ENCODE measurements at places on chromosomes 11 and 22. TPM values are rescaled to one million over a fixed set of nuclear protein-coding genes. Genes with fewer than 3 reads are reported as not detected.

Gene SYCE3
- not detected for total RNA-seq

GRCh38 chr11:106708348-106708747 lies 309.9 kb downstream of the GUCY1A2 start:
- H3K27me3 ChIP-seq, result no peaks in the 10 kb centered on the region
- no peak for DNase-seq
- H3K36me3 ChIP-seq, result no peaks in the 10 kb centered on the region
- no peak overlapping the region for H3K4me3 ChIP-seq
- H3K27ac ChIP-seq, result no peak overlapping the region

DNA sequence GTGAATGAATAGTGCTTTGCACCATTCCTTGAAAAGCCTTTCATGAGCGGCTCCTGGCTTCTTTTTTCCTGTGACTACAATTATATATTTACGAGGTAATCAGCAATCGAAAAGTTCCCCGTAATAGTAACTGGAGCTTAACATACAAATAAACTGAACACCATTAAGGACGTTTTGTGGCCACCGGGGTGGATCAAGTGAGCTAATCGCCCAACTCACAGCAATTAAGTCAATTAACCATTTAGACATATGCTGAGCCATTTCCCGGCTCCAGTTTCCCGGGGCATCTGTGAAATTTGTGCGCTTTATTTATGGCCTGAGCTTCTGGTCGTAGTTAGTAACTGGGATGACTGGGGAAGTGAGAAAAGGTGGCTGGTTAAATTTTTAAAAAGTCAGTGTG lies 465.2 kb downstream of the MIAT start:
- DNase-seq, result no peak
- peaks cover 4% of the 10 kb centered on the region for H3K4me1 ChIP-seq
- H3K27me3 ChIP-seq, result peaks cover 41% of the 10 kb centered on the region
- no peaks in the 10 kb centered on the region for H3K36me3 ChIP-seq
- no peak overlapping the region for H3K4me3 ChIP-seq
- H3K27ac ChIP-seq, result no peak overlapping the region

DNA sequence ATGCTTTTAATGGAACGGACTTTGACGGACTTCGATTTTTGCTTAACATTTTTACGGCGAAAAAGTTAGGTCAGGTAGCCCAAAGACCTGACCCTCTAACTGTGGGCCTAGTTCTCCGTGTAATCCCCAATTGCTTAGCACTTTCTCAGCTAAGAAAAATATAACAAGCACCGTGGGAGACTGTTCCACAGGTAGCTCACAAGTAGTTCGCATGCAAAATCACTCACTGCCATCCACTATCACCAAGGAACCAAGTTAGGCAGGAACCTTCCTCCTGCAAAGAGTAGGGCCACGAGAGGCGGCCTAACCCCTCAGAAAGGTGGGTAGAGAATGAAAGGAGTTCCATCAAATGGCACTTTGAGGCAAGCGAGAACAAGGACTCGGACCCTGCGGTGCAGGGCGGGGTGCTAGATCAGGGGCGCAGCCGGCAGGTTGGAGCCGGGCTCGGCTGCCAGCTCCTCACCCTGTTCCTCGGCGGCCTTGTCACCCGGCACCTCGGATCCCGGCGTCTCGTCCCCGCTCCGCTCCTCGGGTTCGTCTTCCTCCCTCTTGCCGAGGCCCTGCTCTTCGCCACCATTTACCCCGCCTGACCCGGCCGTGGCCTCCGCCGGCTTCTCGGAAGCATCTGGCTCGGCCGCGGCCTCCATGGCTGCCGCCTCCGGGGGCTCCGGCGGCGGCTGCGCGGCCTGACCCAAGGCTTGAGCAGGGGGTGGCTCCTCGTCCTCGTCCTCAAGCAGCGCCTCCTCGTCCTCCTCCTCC lies 922 bp downstream of the HNRNPUL2 start:
- H3K27ac ChIP-seq, result peak overlapping the region; percentile 95
- no peak for DNase-seq
- peaks cover 36% of the 10 kb centered on the region for H3K36me3 ChIP-seq
- peaks cover 90% of the 10 kb centered on the region for H3K4me1 ChIP-seq
- peak overlapping the region; percentile 91 for H3K4me3 ChIP-seq
- H3K27me3 ChIP-seq, result no peaks in the 10 kb centered on the region

GRCh38 chr22:25566898-25567235 lies 2.4 kb downstream of the GRK3 start:
- no peak overlapping the region for H3K4me3 ChIP-seq
- H3K27ac ChIP-seq, result peak overlapping the region; percentile 23
- H3K27me3 ChIP-seq, result peaks cover 17% of the 10 kb centered on the region
- H3K4me1 ChIP-seq, result peaks cover 37% of the 10 kb centered on the region
- no peak for DNase-seq

GRCh38 chr11:95933594-95933993 lies 9.7 kb upstream of the MTMR2 start:
- H3K27me3 ChIP-seq, result no peaks in the 10 kb centered on the region
- H3K4me3 ChIP-seq, result no peak overlapping the region
- no peaks in the 10 kb centered on the region for H3K36me3 ChIP-seq
- H3K4me1 ChIP-seq, result no peaks in the 10 kb centered on the region

- peak overlapping the region; percentile 33 for H3K27ac ChIP-seq
- H3K36me3 ChIP-seq, result no peaks in the 10 kb centered on the region
- H3K4me3 ChIP-seq, result no peak overlapping the region
- peaks cover 14% of the 10 kb centered on the region for H3K4me1 ChIP-seq
- DNase-seq, result no peak
Observed at GRCh38 chr11:33912405-33913361, 20.8 kb upstream of the LMO2 start.

Gene ABCC8
- total RNA-seq, result 1.1 TPM

Gene VSTM5
- total RNA-seq, result not detected

DNA sequence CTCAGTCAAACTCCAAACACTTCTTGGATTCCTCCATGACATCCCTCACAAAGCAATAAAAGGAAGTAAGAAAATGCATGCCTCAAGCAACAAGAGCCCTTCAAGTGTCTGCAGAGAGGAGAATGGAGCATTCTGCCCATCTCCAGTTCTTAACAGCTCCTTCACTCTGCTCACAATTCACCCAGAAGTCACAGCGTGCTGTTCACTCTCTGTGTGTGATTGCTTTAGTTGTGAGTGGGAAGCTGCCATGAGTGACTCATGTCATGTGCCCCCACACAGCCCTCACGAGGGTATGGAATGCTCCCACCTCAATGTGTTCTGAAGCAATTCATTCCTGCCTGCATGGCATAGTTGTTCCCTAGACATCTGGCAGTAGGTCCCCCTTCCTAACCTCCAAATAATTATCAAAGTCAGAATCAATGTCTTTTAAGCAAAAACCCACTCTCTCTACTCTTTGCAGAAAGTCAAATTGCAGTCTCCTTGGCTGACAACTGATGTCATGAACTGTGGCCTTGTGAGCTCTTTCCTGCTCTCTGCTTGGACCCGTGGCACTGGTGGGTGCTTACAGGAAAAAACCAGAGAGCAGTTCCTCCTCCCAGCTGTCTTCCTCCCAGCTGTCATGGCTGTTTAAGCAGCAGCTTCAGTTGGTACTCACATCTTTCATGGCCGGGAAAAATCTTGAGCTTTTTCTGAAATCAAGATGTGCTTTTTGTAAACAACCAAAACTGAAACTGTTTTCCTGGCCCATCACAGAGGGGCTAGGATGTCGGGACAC lies 112.1 kb upstream of the SPON1 start:
- H3K4me3 ChIP-seq, result no peak overlapping the region
- peaks cover 62% of the 10 kb centered on the region for H3K27me3 ChIP-seq
- no peak for DNase-seq
- no peaks in the 10 kb centered on the region for H3K36me3 ChIP-seq

Gene UBTFL1
- total RNA-seq, result not detected

DNA sequence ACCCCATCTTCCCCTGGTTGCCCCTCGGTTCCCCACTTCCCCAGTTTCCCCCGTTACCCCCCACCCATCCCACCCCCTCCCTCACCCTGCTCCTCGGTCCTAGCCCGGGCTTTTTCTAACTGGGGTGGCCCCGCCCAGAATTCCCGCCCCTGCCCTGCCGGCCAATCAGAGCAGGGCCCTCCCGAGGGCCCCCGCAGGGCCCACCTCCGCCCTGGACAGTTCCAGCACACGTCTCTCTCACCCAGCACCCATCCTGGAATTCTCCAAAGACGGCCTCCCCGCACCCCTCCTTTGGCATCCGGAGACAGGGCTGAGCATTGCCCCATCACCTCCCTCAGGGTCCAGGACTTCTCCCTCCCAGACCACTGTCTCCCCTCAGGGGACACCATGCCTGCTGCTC lies at the start of gene H19:
TSS of gene H19 (minus strand) at position 88 of the 400 bp plus-strand sequence.
- no peaks in the 10 kb centered on the region for H3K36me3 ChIP-seq
- no peak within 1 kb of the TSS for H3K27ac ChIP-seq
- H3K4me1 ChIP-seq, result no peaks in the 10 kb centered on the region
- no peak for DNase-seq
- H3K27me3 ChIP-seq, result no peaks in the 10 kb centered on the region

Gene NPAS4
- total RNA-seq, result not detected

Gene PTPRCAP
- 0.60 TPM for total RNA-seq

GRCh38 chr22:36743591-36744412 lies 32.1 kb downstream of the IFT27 start:
- H3K4me1 ChIP-seq, result no peaks in the 10 kb centered on the region
- no peak overlapping the region for H3K4me3 ChIP-seq
- no peak for DNase-seq

DNA sequence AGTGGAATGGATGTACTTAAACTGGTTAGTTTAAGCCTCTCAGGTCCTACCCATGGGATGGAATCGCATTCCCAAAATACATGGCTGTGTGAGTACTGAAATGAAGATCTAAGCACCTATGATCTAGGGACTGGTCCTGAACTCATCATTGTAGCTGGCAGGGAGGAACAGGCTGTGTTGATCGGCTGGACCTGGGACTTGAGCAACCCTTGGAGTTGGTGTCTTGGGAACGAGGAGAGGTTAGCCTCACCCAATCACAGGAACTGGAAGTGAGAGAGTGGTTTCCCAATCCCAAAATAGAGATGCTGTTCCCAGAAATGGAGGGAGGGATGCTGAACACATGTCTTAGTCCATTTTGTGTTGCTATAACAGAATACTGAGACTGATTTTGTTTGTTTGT lies 16.4 kb upstream of the ASCC2 start:
- no peak for DNase-seq
- H3K27me3 ChIP-seq, result no peaks in the 10 kb centered on the region
- H3K4me1 ChIP-seq, result peaks cover 15% of the 10 kb centered on the region
- H3K4me3 ChIP-seq, result no peak overlapping the region
- no peaks in the 10 kb centered on the region for H3K36me3 ChIP-seq
- no peak overlapping the region for H3K27ac ChIP-seq

- peaks cover 13% of the 10 kb centered on the region for H3K4me1 ChIP-seq
- H3K27ac ChIP-seq, result no peak overlapping the region
- H3K4me3 ChIP-seq, result no peak overlapping the region
- no peaks in the 10 kb centered on the region for H3K27me3 ChIP-seq
- H3K36me3 ChIP-seq, result peaks cover 50% of the 10 kb centered on the region
Observed at GRCh38 chr11:116895048-116895757, 57.8 kb upstream of the APOA1 start.

DNA sequence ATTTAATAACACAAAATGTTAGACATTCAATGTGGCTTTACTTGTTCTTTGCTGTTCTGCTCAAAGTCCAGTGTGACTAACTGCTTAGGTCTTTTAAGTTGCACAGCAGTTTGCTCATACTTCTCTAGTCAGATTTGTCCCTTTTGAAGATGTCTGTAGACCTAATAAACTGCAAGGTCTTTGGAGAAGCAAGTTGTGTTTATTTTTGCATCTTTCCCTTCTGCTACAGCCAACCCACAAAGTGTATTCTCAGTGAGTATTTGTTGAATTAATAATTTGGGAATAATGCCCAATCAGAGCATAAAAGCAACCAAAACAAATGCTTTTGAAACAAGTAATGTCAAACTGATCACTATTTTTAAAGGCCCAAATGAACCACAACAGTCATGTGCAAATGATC lies 312.5 kb downstream of the CADM1 start:
- no peak for DNase-seq
- no peak overlapping the region for H3K27ac ChIP-seq
- H3K36me3 ChIP-seq, result no peaks in the 10 kb centered on the region
- H3K4me1 ChIP-seq, result no peaks in the 10 kb centered on the region
- no peaks in the 10 kb centered on the region for H3K27me3 ChIP-seq
- no peak overlapping the region for H3K4me3 ChIP-seq

Gene ZPR1
- total RNA-seq, result 26.4 TPM

GRCh38 chr11:17012179-17012578 lies 2.0 kb downstream of the PLEKHA7 start:
- H3K27me3 ChIP-seq, result peaks cover 21% of the 10 kb centered on the region
- no peak overlapping the region for H3K4me3 ChIP-seq
- peaks cover 20% of the 10 kb centered on the region for H3K4me1 ChIP-seq
- no peak overlapping the region for H3K27ac ChIP-seq
- H3K36me3 ChIP-seq, result no peaks in the 10 kb centered on the region

Gene CHRM1
- total RNA-seq, result not detected

DNA sequence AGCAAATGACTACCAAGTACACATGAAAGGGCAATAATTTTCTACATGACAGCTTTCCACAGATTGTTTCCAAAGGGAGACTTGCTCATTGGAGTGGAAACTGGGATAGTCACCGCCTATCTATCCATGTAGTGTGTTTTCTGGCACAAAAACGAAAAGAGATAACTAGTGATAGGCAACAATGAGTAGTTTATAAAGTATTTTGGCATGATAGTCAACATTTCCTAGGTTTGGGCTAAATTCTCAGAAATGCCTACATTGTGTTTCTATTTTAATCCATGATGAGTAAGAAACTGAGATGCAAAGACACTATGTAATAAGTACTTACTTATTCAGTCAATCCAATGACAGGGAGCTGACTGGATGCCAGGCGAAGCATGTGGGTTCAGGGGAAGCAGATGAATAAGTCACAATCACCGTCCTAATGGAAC lies 1129.1 kb downstream of the DLG2 start:
- no peak for DNase-seq
- no peaks in the 10 kb centered on the region for H3K4me1 ChIP-seq
- H3K4me3 ChIP-seq, result no peak overlapping the region
- no peak overlapping the region for H3K27ac ChIP-seq
- H3K36me3 ChIP-seq, result no peaks in the 10 kb centered on the region
- H3K27me3 ChIP-seq, result no peaks in the 10 kb centered on the region

Gene SERPING1
- 94.6 TPM for total RNA-seq

Measured in left ventricle myocardium inferior (tissue), 1 donor.